CD4-positive, alpha-beta T cell treated with Interleukin-12 subunit alpha and Interleukin-12 subunit beta, for 1 hour (primary cell): ENCODE measurements at places on chromosomes 5 and 9.

- no peak for DNase-seq
Observed at GRCh38 chr5:68024426-68024825, 191.1 kb upstream of the PIK3R1 start.

- no peak for DNase-seq
Observed at GRCh38 chr5:173919443-173919842, 31.3 kb downstream of the CPEB4 start.

- no peak for DNase-seq
Observed at GRCh38 chr5:126849101-126849678, 72.3 kb downstream of the LMNB1 start.

- no peak for DNase-seq
Observed at GRCh38 chr5:89377767-89378455, 494.9 kb upstream of the MEF2C start.

- no peak for DNase-seq
Observed at GRCh38 chr9:81244631-81245030, 444.7 kb downstream of the TLE1 start.

GRCh38 chr9:34501889-34502425 is 20.8 kb downstream of the ENHO start:
- no peak for DNase-seq

DNA sequence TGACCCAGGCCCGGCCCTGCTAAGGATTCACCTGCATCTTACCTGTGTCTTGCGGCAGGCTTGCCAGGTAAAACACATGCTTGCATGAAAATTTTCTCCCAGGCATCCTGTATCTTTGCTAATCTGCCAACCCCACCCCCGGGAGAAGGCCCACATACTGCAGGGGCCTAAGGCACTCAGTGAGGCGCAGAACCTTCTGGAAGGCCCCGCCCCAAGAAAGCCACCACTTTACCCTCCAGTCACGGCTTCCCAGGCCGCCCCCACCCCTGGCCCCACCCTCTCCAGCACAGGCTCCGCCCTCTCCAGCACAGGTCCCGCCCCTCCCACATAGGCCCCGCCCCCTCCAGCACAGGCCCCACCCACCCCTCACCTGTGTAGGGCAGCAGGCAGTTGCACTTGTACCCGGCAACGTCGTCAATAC is 29.8 kb upstream of the SEC16A start:
- DNase-seq = peak; percentile 38

GRCh38 chr5:51386916-51387883 is 4.0 kb downstream of the ISL1 start:
- DNase-seq = no peak

- DNase-seq = no peak
Observed at GRCh38 chr5:66285343-66285922, 141.3 kb downstream of the SREK1 start.
